ENCODE measurements at places on chromosomes 1 and 21. TPM values are rescaled to one million over a fixed set of nuclear protein-coding genes. Genes with fewer than 3 reads are reported as not detected.

DNA sequence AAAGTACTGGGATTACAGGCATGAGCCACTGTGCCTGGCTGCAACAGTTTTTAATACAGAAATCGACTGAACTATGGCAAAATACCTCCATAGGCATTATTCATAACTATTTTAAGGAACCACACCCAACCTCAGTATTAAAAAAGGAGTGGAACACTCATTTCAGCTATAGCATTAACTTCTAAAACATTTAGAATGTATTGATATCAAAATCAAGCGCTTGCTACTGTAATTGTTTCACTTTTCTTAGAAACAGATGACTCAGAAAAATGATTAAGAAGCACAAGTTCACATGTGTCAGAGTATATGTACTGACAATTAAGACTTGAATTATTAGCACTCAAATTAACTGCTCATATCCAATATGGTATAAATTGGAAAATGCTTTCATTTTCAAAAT is 15.1 kb downstream of the AIDA start:
- H3K4me1 ChIP-seq, result no peaks in the 10 kb centered on the region
- DNase-seq, result no peak
- H3K4me3 ChIP-seq, result no peak overlapping the region

- no peaks in the 10 kb centered on the region for H3K36me3 ChIP-seq
- H3K4me1 ChIP-seq, result peaks cover 8% of the 10 kb centered on the region
- H3K27ac ChIP-seq, result no peak overlapping the region
- DNase-seq, result no peak
- H3K27me3 ChIP-seq, result no peaks in the 10 kb centered on the region
Measured at GRCh38 chr1:113691184-113691583, 68.1 kb downstream of the PHTF1 start.

DNA sequence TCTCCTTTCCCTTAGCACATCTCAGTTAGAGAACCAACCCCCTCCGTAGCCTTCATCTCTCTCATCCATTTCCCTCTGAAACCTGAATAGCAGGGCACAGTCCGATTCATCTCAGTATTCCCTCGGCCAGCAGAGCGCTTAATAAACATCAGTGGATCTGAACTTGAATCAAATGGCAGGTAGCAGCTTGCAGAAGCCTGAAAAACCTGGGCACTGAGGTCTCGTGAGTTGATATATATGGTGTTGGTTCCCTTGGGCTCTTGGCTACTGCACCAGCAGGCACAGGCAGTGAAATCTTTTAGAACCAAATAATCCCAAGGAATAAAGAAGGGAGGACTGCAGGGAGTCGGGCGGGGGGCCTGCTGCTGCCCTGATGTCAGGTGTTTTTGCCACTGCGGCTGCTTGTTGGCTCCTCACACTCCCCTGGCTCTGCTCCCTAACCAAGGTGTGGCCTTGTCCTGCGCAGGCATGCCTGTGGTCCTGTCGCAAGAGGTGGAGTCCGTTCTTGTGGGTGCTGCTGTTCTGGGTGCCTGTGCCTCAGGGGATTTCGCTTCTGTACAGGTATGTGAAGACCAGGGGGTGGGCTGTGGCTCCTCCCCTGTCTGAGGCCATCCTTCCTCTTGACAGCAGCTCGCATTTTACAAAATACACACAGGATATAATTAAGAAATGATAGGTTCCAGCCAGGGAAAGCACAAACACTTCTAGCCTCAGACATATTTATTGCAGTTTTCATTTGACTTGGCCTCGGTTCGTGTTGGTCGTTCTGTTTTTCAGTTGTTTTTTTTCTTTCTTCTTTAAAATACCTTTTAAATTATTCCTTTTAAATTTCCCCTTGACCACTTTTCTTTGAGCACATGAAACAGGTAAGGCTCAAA is 140.9 kb upstream of the HOOK1 start:
- H3K27ac ChIP-seq, result peak overlapping the region; percentile 67

GRCh38 chr1:175978926-175979325 is 228.2 kb downstream of the COP1 start:
- H3K27ac ChIP-seq, result no peak overlapping the region
- no peak for DNase-seq
- H3K27me3 ChIP-seq, result no peaks in the 10 kb centered on the region
- H3K4me3 ChIP-seq, result no peak overlapping the region

DNA sequence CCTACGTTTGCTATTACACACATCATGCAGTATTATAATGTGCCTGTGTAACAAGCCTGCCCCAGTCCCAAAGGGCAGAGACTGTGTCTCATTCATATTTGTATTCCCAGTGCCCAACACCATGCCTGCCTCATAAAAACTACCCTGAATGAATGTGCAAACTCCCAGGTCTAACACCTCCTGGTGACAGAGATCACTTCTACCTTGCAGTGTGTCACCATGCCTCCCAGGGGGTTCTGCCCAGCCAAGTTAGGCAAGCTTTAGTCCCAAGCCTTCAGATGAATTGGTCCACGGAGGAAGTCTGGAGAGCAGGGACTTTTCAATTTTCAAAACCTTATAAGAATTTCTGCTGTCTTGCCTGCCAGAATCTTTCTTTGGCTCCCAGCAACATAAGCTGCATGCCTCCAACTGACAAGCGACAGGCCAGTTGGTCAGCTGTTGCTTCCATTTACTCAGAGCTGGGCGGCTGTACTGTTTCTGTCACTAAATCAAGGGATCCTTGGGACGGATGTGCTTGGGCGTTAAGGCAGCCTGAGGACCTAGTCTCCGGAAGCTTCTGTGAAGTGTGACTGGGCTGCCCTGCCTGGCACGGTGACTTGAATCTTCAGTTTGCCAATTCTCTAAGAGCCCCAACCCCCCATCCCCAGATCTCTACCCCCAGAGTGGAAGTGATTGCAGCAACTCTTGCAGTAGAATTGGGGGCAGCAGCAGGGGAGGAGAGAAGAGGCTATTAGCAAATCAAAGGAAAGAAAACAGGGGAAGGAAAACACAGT is 1.2 kb downstream of the RXRG start:
- H3K36me3 ChIP-seq, result no peaks in the 10 kb centered on the region
- no peak overlapping the region for H3K27ac ChIP-seq
- DNase-seq, result no peak

USH2A gene
- under 0.01 TPM for total RNA-seq
